Activated CD4-positive, alpha-beta T cell treated with anti-CD3 and anti-CD28 coated beads for 1 hour (primary cell): ENCODE measurements at places on chromosomes 1 and 21.

GRCh38 chr1:203526130-203526529, 32.2 kb downstream of the OPTC start:
- DNase-seq, result no peak

GRCh38 chr1:8118031-8118451, 91.9 kb upstream of the ERRFI1 start:
- DNase-seq, result no peak

DNA sequence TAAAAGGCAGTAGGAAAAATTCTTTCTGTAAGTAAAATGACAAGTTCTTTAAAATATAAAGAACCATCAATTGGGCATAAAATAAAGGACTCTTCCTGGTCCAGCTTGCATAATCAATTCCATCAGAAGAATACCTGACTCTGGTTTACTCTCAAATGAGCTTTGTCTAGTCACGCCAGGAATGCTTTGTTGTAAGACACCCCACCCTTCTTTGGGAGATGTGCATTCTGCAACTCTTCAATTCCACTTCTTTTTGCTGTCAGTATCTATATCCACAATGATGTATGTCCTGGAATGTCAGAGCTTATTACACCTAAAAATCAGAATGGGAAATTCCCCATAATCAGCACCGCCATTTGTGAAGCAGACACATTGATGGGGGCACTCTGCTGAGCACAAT, 76.1 kb downstream of the PTPN14 start:
- no peak for DNase-seq

GRCh38 chr1:38651669-38652068, 207.9 kb downstream of the RRAGC start:
- no peak for DNase-seq

GRCh38 chr1:197384471-197384870, 116.4 kb downstream of the CRB1 start:
- DNase-seq, result no peak

- DNase-seq, result no peak
These were observed 2.4 kb upstream of the KISS1 start for GRCh38 chr1:204198348-204199340.

DNA sequence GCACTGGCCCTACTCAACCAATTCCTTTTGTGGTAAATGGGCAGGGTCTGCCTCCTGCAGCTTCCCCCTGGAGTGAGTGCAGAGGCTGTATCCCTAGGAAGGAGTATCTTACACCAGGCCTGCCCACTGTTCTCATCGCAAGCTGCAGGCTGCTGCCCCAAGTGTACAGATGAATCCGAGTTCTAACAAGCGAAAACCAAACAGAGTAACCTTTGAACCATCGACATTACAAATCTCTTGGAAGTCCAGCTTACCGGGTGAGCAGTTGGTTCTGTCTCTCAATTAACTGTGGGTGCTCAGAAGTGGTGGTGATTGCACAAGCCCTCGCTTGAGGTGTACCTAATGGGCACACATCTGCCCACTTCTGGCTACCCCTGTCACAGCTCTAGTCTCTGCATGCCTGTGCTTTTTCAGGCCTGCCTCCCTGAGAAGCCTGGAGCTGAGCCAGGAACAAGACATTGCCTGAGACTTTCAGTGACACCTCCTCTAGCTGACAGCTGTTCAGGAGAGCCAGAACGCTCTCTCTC, 22.7 kb downstream of the INAVA start:
- DNase-seq, result no peak

DNA sequence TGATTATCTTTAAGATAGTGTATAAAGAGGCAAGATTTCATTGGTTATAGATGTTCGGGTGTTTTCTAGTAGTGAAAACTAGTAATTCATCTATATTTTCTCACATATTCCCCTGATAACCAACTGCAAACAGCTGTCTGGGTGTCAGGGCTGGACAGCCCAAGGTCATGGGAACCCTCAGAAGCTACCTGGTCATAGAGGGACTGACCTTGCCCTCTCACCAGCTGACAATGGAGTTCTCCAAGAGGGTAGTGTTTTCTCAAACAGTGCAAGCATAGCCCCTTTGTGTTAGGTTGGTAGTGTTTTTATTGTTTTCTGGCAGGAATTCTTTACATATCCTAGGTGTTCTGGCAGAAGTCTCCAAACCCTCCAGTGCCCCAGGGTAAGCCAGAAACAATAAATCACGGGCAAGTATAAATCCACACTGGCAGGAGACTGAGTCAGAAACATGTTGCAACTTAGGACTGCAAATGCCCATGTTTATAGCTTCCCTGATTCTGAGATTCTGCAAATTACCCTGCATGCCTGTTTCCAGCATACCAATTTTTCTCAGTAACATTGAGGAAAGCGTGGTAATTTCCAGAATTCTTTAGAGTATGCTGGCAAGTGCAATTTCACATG, 82.8 kb upstream of the ATP1A1 start:
- no peak for DNase-seq

DNA sequence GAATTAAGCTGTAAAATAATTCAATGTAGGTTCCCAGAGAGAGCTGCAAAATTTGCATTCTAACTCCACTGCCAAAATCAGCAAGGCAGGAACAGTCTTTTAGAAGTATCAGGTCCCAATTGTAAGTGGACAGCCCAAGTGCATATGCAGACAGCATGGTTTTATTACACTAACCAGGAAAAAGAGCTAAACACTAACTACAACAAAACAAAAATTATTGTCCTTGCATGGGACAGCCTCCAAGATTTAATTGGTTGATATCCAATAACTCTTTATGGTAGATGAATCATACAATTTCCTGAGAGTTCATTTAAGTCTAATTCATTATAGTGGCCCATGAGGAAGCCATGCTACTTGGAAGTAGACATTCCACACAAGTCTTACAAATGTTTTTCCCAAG, 154.3 kb upstream of the ZNF648 start:
- no peak for DNase-seq

GRCh38 chr1:6730880-6731279, 29.3 kb upstream of the DNAJC11 start:
- no peak for DNase-seq

- no peak for DNase-seq
These were observed 1.6 kb upstream of the KCND3 start for GRCh38 chr1:111990878-111991718.
